NCI-H1092 treated with DMSO at 0.1 percent for 48 hours (cell line): ENCODE measurements at places on chromosomes 16 and 17.

- DNase-seq, result no peak
Observed at GRCh38 chr16:21159281-21159951, 942 bp downstream of the LDAF1 start.

GRCh38 chr17:61335105-61335844, 64.4 kb upstream of the TBX2 start:
- DNase-seq, result no peak

DNA sequence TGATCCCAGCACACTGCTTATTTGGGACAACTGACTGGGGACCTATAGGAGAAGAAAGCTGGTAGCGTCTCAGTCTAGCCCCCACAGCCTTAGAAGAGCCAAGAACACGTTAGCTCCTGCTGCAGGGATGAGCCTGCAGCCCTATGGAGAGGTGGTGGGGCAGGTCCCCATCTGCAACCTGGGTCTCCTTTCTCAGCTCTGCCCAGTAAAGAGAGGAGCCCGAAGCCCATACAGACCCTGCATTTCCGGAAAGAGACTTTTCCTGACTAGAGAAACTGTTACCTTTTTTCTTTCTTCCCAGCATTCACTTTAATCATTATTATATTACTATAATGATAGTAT, 788 bp downstream of the METTL22 start:
- no peak for DNase-seq

- no peak for DNase-seq
Observed at GRCh38 chr16:3510416-3510815, 9.6 kb downstream of the CLUAP1 start.
